ENCODE measurements at places on chromosomes 16 and 17.

DNA sequence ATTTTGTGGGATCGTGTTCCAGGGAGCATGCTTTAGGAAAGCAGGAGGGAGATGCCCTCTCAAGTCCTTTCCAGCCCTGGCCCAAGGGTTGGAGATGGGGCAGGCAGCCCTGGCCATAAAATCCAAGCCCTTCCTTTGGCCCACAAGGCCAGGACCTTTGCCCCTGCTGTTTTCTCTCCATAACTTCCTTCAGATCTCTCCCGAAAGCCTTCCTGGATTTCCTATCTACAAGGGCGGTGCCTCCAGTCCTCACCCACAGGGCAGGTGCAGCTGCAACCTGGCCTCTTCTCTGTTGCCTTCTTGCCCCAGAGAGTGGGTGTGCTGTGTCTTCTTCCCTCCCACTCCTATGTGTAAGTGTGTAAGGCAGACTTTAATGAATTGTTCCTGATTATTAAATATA, 8.5 kb upstream of the PDP2 start:
- no peak for DNase-seq

- no peak for DNase-seq
Measured at GRCh38 chr17:333626-334396, 18.8 kb downstream of the RPH3AL start.

GRCh38 chr17:41812381-41813151, at the start of gene FKBP10:
Gene FKBP10, plus strand, starts transcription at chr17:41813004. Its CDS starts 31 bp downstream, at chr17:41813035.
- peak; percentile 43 for DNase-seq

- DNase-seq: no peak
Measured at GRCh38 chr17:62867303-62867702, 59.2 kb upstream of the MARCHF10 start.

GRCh38 chr17:45861165-45861564, 16.5 kb downstream of the SPPL2C start:
- no peak for DNase-seq

GRCh38 chr17:9331279-9332131, 244.1 kb downstream of the STX8 start:
- no peak for DNase-seq

DNA sequence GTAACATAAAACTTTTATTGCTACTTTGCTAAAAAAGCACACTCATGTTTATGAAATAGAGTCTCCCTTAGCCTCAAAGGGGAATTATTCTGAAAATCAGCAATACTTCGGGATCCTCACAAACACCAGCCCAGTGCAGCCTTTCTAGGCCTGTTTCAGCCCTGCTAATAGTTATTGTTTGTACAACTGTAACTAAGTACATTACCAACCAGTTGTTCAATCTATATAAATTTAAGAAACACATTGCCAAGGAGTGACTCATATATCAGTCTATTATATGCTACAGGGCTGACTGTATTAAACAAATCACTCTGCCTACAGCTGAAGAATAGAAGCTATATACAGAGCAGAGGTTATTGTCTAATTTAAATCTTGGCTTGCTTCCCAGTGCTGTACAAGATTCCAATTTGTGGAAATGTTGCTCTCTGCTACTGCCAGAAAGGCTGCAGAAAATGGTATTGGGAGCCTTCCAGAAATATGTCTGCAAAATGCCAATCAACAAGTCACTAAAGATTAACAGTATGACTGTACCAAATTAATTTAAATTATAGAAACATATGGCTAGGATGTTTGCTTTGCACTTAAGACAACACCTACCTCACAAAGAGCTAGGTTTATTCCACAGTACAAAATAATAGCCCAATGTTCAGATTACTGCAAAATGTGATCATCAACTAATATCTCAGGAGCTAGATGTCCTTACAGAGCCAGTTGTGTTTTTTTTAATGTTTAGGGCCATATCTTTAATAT, 49.7 kb downstream of the TOX3 start:
- no peak for DNase-seq

DNA sequence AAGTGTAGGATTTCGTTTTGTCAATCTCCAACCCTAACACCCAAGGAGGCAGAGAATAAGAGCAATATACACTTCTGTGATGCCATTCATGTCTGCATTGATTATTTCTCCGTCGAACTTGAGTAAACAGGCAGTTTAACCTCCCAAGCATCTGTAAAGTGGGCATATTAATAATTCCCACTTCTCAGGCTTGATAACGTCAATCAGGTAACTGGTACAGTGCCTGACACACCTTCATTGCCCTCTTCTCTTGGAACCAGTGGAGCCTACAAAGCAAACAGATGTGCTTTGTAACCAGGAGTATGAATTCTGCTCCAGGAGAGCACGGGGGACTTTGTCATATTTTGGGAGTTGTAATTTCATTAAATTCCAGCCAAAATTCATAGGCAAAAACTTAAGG, 32.5 kb upstream of the PLCG2 start:
- no peak for DNase-seq

DNA sequence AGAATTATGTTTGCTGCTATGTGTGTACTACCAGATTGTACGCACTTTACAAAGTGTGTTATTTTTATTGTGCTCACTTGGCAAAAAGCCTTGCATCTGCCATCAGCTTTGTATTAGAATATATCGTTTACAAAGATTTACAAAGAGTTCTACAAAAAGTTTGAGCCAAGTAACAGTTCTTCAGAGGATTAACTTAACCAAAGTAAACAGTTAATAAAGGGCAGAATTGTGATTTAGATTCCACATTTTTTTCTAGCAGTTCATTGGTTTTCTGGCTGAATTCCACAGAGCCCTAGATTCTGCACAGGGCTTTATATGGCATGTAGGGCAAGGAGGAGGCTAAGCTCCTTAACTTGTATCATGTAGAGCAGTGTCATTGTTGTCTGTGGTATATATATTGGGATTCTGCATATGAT, 29.4 kb downstream of the UTP18 start:
- DNase-seq: no peak

DNA sequence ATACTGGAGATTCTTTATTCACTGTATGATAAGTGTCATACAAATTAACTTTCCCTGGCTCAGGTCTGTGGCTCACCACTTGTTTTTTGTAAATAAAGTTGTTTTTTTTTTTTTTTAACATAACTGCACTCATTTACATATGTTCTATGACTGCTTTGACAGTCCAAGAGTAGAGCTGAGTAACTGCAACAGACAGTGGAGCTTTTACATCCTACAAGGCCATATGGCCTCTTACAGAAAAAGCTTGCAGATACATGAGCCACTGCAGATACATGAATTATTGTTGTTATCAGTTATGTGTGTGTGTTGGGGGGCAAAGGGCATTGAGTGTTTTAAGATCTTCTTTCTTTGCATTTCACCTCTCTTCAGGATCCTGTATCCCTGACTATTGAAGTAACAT, 311.7 kb downstream of the BCAS3 start:
- DNase-seq: no peak

GRCh38 chr17:78824240-78824639, 16.4 kb downstream of the USP36 start:
- no peak for DNase-seq

GRCh38 chr17:51487947-51488346, 227.6 kb downstream of the UTP18 start:
- peak; percentile 38 for DNase-seq

GRCh38 chr16:77331802-77332586, 102.8 kb downstream of the ADAMTS18 start:
- DNase-seq: no peak

- DNase-seq: no peak
Measured at GRCh38 chr17:39593371-39593770, 14.3 kb downstream of the NEUROD2 start.

DNA sequence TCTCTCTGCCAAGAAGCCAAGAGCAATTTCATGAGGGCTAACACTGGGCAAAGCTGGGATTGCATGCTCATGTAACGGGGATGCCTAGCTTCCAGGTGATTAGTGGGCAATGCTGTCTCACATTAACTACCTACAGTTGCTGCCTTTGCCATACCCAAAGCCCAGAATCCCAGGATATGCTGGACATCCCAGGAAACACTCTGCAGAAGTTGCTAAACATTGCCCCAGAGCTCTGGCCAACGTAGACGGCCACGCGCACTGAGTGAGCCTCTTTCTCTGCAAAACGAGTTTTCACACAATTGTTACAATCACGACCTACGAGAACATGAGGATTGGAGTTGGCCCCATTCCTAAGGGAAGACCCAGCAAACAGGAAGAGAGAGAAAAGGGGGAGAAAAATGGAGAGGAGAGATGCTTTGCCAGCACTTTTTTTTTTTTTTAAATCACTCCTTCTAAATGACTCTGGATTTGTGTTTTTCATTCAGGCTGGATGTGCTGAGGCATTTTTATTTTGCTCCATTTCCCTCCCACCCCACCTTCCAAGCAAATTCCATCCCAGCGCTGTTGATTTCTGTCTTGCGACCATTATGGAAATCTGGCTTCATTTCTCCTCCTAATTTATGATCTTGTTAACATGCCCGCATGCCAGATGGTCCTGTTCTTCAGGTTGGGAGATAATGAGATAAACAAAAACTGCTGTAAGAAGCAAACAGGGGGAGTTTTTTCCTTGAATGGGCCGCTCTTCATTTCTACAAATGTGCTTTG, 112.8 kb upstream of the DNAH9 start:
- no peak for DNase-seq

GRCh38 chr16:73434621-73435020, 386.7 kb upstream of the ZFHX3 start:
- DNase-seq: no peak

DNA sequence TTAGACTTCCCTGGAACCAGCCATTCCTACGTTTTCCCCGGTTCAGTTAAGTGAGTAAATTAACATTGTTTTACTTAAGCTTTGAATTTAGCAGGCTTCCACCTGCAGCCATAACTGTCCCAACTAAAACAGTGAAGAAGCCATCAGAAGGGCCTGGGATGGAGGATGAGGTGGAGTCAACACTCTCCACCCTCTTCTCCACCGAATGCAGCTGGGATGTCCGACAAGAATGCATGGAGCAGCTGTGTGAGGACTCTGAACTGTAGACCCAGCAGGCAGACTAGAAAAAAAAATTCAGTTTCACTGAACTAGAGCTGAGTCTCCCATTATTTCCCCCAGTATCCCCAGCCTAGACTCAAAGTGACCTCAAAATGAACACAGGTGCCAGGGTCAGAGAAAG, 114.8 kb downstream of the C16orf95 start:
- no peak for DNase-seq

DNA sequence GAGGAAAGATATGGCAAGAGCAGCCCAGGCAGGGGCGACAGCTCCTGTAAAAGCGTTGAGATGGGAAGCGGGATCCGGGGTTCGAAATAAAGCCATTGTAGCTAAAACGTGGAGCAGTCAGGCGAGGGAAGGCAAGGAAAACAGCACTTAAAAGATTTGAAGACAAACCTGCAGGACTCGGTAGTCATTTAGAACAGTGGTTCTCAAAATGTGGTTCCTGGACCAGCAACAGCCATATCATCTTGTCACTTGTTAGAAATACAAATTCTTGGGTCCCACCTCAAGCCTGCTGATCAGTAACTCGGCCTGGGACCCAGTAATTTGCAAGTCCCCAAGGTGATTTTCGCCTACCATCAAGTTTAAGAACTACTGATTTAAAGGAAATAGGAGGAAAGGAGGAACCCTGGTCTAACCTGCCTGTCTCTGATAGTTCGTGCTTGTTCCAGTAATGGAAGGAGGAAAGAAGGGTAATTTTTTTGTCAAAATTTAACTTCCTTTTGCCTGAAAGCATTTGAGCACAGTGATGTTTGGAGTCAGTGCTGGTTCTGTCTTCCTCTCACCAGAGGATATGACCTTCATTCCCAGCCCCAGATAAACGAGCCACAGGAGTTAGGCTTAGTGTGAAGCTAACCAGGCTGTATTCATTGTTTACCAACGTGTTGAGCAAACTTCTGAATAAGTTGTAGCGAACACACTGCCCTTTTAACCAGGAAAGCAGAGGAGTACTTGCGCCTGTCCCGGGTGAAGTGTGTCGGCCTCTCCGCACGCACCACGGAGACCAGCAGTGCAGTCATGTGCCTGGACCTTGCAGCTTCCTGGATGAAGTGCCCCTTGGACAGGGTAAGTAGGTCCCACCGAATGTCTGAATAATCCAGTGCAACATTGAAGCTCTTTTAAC, 1.1 kb downstream of the ORC6 start:
- no peak for DNase-seq

GRCh38 chr17:81058263-81058871, 23.4 kb downstream of the BAIAP2 start:
- DNase-seq: no peak

DNA sequence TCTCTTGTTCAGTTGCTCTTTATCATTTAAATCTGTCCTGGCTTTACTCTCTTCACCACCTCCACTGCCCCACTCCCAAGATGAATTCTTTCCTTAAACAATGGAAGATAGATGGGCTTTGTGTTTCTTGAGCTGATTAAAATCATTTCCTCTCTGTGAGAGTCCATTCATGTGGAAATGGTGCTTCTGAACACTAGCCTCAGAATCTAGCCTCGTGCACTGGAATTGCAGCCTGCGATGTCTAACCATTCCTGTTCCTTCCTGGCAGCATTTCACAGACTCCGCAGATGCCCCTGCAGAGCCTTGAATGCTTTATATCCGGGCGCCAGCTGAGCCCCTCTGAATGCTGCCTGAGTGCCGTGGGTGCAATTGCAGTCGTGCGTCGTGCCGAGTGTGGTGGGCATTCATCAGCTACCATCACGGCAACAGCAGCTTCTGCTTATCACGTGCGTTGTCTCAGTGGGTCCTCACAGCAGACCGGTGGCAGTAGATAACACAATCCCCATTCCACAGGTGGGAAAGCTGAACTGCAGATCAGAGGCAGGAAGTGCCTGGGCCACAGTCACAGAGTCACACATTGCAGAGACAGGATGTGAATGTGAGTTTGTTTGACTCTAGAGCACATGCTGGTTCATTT, 172.8 kb upstream of the WSCD1 start:
- no peak for DNase-seq

DNA sequence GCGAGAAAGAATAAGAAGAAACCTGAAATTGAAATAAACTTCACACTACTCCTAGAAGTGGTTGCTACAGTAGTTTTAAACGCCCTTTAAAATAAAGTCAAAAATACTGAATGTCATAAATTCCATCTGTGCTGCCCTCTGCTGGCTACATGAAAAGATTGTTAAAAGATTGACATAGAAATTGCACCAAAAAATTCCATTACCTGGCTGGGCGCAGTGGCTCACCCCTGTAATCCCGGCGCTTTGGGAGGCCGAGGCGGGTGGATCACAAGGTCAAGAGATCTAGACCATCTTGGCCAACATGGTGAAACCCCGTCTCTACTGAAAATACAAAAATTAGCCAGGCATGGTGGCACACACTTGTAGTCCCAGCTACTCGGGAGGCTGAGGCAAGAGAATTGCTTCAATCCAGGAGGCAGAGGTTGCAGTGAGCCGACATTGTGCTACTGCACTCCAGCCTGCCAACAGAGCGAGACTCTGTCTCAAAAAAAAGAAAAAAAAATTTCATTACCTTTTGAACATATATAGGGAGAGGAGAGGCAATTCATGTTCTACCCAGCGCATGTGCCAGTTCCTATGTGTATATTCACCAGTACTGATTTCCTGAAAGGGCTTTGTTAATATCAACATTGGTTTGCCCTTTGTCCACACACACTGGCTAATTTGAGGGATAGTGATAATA, 36.5 kb downstream of the CYTH1 start:
- peak; percentile 82 for DNase-seq

GRCh38 chr16:89268987-89269735, 51.7 kb downstream of the ZNF778 start:
- no peak for DNase-seq

GRCh38 chr16:89315271-89315670, 97.8 kb downstream of the ZNF778 start:
- DNase-seq: no peak

- no peak for DNase-seq
Measured at GRCh38 chr17:80761110-80761871, 216.7 kb downstream of the RPTOR start.

Data from hematopoietic multipotent progenitor cell treated with erythropoietin and hydrocortisone succinate and interleukin-3 and kit ligand, for 6 days (in vitro differentiated cells).